Cardiac muscle cell (in vitro differentiated cells and primary cell): ENCODE measurements at places on chromosomes 4 and X. TPM values are rescaled to one million over a fixed set of nuclear protein-coding genes. Genes with fewer than 3 reads are reported as not detected.

ARMCX4 gene
- polyA plus RNA-seq, result 11.2 and 16.3 TPM in 2 replicates

DNA sequence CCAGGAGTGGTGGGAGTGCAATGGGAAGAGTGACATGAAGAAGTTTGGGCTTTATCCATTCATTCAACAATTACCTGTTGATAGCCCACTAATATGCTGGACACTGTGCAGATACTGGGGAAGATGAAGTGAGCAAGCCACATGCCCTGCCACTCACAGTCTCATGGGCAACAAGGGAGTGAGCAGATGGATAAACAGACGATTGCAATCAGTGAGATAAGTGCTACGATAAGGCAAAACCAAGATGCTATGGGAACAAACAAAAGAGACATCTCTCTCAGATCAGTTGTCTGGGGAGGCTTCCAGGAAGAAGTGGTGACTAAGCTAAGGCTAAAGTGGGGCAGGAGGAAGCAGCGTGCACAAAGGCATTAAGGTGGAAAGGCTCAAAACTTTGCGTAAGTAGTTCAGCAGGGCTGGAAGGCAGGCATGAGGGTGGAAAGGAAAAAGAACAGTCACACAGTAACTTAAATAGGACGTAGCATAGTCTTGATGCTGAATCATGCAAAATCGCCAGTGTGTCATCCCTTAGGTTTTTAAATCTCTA lies 31.7 kb downstream of the GAB3 start:
- H3K36me3 ChIP-seq, result no peaks in the 10 kb centered on the region
- no peak overlapping the region for H3K27ac ChIP-seq
- no peaks in the 10 kb centered on the region for H3K4me1 ChIP-seq
- no peaks in the 10 kb centered on the region for H3K27me3 ChIP-seq
- DNase-seq, result no peak
- H3K4me3 ChIP-seq, result no peak overlapping the region

DNA sequence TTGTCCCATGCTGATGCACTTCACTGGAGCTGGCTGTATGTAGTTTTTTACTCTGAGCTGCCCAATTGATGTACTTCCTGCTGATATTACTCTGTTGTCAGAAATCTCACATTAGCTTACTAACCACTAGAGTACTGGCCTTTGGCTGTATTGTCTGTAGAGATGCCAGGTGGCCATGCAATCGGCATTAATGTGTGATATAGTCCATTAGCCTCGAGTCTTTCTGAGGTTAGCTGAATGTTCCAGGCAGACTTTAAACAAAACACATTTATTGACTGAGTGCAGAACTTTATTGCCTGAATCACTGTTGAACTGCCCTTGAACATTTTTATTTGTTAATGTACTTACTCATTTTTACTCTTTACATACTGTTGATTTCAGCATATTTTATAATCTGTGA lies 335.2 kb downstream of the PCDH10 start:
- no peak overlapping the region for H3K4me3 ChIP-seq
- no peaks in the 10 kb centered on the region for H3K36me3 ChIP-seq

ZCCHC12 gene
- 1.1 and 1.3 TPM in 2 replicates for polyA plus RNA-seq

CT45A7 gene
- polyA plus RNA-seq, result not detected in 2 replicates

LIMCH1 gene
- polyA plus RNA-seq, result 1.7 and 4.5 TPM in 2 replicates
